Substantia nigra (tissue), 51 donors: ENCODE measurements at places on chromosomes 7 and 10.

DNA sequence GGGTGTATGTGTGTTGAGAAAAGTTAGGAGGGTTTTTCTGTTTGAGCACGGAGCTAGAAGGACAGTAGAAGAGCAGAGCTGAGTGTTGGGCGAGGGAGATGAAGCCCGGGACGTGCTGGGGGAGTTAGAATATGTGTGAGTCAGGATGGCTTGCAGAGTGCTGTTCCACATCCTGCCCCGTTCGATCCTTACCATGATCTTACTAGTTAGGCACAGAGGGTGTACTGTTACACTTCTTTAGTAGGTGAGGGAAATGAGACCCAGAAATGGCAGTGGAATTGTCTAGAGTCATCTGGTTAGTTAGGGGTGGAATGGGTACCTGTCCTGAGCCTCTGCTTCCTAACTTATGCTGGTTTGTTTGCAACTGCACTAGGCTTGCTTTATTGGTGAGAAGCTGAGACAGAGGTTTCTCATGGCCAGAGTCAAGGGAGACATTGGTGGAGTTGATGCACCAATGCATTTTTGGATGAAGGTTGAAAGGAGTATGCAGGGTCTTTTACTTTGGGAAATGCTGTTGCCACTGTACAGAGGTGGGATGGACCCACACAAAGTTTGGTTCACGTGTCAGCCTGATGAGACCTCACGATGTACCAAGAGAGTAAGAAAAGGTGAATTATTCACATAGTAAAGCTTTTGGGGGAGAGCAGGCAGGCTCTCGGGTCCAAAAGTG lies 42.4 kb downstream of the CCNY start:
- no peak for DNase-seq

DNA sequence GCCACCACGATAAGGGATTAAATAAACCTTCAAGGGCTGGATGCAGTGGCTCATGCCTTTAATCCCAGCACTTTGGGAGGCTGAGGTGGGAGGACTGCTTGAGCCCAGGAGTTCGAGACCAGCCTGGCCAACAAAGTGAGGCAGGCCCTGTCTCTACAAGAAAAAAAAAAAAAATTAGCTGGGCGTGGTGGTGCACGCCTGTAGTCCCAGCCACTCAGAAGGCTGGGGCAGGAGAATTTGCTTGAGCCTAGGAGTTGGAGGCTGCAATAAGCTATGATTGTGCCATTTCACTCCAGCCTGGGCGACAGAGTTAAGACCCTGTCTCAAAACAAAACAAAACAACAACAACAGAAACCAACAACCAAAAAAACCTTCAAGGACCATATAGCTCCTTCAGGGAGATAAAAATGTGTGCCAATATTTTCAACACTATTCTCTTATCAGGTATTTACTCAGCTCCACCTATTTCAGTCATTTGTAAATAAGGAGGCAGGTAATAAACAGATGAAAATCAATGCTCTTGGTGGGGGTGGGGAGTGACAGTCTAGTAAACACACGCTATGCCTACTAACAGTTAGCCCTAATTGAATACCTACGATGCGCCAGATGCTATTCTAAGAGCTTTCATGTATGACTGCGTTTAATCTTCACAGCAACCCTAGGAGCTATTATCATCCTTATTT lies 13.2 kb downstream of the BAIAP2L1 start:
- DNase-seq: no peak

DNA sequence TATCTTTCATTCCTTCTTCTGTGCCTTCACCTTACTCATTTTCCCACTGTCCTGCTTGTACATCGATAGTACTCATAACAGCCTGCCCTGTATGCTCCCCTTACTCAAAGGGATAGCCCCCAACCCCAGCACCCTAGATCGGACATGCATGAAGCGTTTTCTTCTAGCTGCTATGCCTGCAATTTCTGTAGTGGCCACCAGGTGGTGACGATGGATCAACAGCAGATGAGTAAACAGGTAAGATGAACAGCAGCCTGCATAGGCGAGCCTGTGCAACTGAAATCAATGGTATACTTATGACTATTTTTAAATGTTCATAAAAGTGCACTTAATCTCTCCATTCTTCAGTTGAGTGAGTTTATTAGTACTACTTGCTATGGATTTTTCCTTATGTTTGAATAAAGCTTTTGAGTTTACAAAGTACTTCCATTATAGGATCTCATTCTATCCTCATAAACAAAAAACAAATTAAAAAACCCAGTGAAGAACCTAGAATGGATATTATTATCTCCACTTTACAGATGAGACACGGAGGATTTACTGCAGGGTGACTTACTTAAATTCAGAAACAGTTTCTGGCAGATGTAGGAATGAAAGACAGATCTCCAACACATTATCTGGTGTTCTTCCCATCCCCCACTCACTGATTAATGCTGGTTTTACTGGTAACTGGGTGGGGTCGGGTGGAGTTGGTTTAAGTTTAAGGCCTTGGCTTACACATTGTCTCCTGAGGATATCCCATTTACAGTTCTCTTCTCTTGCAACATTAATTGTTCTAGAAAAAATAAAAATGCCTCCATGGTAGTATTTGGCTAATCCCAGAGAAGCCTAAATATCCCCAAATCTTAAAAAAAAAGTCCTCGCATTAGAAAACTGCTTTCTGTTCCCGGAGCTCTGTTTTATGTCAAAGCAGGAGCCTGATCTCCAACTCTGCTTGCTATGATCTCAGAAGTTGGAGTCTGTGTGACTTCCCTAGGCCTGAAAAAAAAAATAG lies 222.1 kb downstream of the GLI3 start:
- DNase-seq: no peak

- DNase-seq: no peak
Observed at GRCh38 chr7:144884896-144885295, 49.0 kb upstream of the TPK1 start.

DNA sequence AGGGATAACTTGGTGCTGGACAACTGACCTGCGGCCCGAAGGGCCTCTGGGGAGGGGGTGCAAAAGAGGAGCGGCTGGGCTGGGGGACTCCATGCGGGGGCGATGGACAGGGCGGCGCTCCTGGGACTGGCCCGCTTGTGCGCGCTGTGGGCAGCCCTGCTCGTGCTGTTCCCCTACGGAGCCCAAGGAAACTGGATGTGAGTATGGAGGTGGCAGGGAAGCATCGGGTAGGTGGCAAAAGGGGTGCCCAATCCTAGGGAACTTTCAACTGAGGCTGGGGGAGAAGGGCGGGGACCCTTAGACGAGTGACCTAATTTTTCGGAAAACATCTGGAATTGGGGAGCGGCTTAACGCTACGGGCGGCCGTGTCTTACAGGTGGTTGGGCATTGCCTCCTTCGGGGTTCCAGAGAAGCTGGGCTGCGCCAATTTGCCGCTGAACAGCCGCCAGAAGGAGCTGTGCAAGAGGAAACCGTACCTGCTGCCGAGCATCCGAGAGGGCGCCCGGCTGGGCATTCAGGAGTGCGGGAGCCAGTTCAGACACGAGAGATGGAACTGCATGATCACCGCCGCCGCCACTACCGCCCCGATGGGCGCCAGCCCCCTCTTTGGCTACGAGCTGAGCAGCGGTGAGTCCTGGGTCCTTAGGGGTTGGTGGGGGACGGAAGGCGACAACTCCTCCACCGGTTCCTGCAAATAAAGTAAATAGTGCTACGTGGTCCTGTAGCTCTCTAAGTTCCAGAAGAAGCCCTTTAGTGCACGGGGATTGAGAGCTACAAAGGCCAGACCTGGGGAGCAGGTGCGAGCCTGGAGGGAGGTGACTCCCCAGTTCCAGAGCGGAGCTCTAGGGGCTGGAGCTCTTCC lies 622 bp downstream of the WNT16 start:
- DNase-seq: no peak

- DNase-seq: no peak
Observed at GRCh38 chr10:101536800-101537199, 51.3 kb downstream of the POLL start.

GRCh38 chr7:142894985-142895593 lies 9.5 kb upstream of the TRPV6 start:
- no peak for DNase-seq

- DNase-seq: no peak
Observed at GRCh38 chr7:47803846-47804245, 144.4 kb downstream of the PKD1L1 start.

DNA sequence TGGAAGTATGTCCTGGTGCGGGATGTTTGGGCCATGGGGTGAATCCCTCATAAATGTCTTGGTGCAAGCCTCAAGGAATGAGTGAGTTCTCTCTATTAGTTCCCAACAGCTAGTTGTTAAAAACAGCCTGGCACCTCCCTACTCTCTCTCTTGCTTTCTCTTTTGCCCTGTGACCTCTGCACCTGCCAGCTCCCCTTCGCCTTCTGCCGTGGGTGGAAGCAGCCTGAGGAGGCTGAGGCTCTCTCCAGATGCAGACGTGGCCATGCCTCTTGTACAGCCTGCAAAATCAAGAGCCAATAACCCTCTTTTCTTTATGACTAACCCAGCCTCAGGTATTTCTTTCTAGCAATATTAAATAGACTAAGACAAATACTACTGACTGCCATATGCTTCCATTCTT lies 210.3 kb downstream of the POM121L12 start:
- no peak for DNase-seq

- no peak for DNase-seq
Observed at GRCh38 chr7:26188206-26188956, 12.2 kb downstream of the HNRNPA2B1 start.

GRCh38 chr7:54877683-54878082 lies 118.7 kb upstream of the SEC61G start:
- no peak for DNase-seq
